HFF-Myc (cell line): ENCODE measurements at places on chromosomes 4 and X.

GRCh38 chrX:8731559-8732395, at the start of gene ANOS1:
ANOS1 (minus strand) TSS chrX:8732137; CDS start chrX:8732036, 101 bp downstream.
- DNase-seq, result no peak

DNA sequence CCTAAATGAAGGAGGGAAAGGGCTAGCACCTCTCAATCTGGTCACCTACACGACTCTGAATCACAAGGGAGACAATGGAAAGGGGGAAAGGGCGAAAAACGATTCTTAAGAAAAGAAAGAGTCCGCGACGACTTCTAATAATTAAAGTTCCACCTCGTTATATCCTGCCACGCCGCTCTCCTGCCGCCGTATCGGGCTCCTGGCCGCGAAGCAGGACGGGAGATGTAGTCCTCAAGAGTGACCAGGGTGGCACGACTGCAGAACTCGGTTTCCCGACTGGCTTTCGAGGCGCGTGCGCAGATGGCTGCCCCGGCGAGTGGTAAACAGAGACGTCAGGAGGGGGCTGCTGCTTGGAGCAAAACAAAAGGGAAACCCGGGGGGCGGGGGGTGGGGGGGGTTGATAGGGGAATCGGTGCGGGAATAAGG, at the start of gene FOXO4:
FOXO4 (plus strand) TSS at position 297 of the 426 bp plus-strand sequence. CDS start 678 bp downstream, outside the sequence.
- DNase-seq, result peak; percentile 32

DNA sequence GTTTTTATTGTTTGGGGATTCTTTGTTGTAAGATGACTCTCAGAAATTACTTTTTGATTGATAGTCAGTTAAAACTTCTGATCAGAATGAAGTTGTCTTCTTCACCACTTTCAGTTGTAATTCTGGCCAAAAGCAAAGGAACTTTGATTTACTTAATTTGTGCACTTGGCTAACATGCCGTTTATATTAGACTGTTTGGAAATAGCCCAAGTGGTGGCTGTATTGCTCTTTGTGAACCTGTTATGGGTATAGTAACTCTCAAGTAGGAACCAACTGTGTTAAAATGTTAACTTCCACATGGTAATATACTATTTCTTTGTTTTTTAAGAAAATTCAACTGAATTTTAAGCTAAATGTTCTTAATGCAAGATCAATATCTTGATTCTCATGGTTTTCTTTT, 581.9 kb downstream of the GRID2 start:
- DNase-seq, result no peak

- no peak for DNase-seq
Observed at GRCh38 chrX:32170481-32170880, 1040.9 kb downstream of the DMD start.

- no peak for DNase-seq
Observed at GRCh38 chrX:22203186-22203585, 69.5 kb upstream of the CBLL2 start.

DNA sequence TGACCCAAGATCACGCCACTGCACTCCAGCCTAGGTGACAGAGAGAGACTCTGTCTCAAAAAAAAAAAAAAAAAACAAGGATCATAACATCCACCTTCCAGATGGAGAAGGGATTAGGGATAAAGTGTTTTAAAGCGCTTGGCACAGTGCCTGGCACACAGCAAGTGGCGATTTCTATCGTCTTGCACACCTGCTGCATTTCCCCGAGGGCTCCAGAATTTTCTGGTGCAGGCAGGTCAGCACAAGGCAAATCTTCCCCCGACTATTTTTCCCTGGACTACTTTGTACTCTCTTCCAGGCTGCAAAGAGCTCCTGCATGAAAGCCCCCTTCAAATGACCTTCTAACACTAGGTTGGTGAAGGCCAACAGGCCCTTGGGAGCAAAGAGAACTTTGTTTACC, 57.3 kb downstream of the APBB2 start:
- no peak for DNase-seq

DNA sequence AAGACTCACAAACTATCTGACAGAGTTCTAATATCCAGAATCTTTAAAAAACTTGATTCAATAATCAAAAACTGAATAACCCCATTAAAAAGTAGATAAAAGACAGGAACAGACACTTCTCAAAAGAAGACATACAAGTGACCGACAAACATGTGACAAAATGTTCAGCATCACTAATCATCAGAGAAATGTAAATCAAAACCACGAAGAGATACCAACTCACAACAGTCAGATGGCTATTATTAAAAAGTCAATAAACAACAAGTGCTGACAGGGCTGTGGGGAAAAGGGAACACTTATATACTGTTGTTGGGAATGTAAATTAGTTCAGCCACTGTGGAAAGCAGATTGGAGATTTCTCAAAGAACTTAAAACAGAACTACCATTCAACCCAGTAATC, 138.1 kb upstream of the RASGEF1B start:
- no peak for DNase-seq

- no peak for DNase-seq
Observed at GRCh38 chr4:133402616-133403015, 253.5 kb downstream of the PCDH10 start.

DNA sequence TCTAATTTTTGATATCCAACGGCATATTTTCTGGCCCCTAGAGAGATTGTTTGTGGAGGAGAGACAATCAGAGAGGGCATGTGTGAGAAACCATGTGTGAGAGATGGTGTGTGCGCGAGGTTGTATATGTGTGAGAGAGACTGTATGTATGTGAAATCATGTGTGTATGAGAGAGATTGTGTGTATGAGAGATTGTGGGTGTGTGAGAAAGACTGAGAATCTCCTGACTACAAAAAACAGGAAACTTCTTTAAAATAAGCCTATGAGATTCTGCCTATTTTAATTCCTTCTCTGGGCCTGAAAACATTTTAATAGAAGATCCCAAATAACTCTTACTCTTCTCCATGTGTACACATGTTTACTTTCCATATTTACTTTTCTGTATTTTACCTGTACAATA, 1.5 kb upstream of the FAM241A start:
- DNase-seq, result no peak

DNA sequence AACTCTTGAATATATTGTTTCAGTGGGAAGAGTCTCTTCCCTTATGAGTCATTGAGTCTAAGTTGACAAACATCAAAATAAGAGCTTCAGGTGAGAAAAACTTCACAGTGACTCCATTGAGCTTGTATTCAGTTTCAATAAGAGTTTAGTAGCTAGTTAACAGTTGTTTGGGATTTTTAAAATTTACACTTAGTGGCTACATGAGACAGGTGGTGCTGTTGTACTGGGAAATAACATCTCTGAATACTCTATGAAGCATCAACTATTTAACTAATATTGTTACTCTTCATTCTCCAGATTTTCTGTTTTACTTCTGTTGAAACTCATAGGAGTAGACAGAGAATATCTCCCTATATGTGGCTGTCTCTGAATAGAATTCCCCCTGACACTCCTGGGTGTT, 1609.1 kb downstream of the C4orf33 start:
- no peak for DNase-seq

GRCh38 chrX:67545036-67545821, 1.4 kb downstream of the AR start:
- no peak for DNase-seq

GRCh38 chr4:147822128-147822527, 90.2 kb downstream of the ARHGAP10 start:
- no peak for DNase-seq

- DNase-seq, result no peak
Observed at GRCh38 chrX:139758250-139758649, 50.3 kb upstream of the MCF2 start.

GRCh38 chrX:789096-789495, 158.5 kb downstream of the SHOX start:
- DNase-seq, result no peak

GRCh38 chrX:12741416-12741815, 49.8 kb upstream of the PRPS2 start:
- DNase-seq, result no peak

DNA sequence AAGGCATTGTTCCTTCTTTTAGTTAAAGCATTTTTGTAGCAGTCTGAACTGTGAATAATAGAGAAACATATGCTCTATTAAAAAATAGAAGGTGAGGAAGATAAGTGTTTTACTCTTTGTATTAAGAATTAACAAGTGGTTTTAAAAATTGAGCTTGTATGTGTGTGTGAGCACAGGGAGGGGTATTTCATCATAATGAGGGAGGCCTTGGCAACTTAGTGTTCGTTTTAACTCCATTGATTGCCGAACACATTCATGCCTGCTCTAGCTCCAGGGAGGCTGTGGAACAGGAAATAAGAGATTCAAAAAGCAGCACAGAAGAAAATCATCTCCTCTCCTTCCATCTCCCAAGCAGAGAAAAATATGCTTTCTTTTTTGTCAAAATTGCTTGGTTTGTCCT, 14.8 kb downstream of the SHROOM3 start:
- no peak for DNase-seq
